Smooth muscle cell of trachea (primary cell): ENCODE measurements at places on chromosomes 12 and 14. TPM values are rescaled to one million over a fixed set of nuclear protein-coding genes. Genes with fewer than 3 reads are reported as not detected.

CLEC4C gene
- not detected in 2 replicates for total RNA-seq

KRT79 gene
- not detected in 2 replicates for total RNA-seq

A2M gene
- total RNA-seq: 42.7 and 66.0 TPM in 2 replicates

NYNRIN gene
- 20.4 and 42.7 TPM in 2 replicates for total RNA-seq

EML5 gene
- 0.44 and 0.50 TPM in 2 replicates for total RNA-seq

SNAPC1 gene
- total RNA-seq: 8.1 and 9.9 TPM in 2 replicates

MIP gene
- total RNA-seq: not detected in 2 replicates

APOF gene
- total RNA-seq: not detected in 2 replicates
